ENCODE measurements at places on chromosomes 5 and 9. TPM values are rescaled to one million over a fixed set of nuclear protein-coding genes. Genes with fewer than 3 reads are reported as not detected.

PRR16 gene
- polyA plus RNA-seq: 20.9 TPM

FOXD4L4 gene
- 0.05 TPM for polyA plus RNA-seq

GHR gene
- 2.4 TPM for polyA plus RNA-seq

PCA3 gene
- not detected for polyA plus RNA-seq

Measured in stomach (tissue), 19 donors.